Activated CD4-positive, alpha-beta T cell treated with anti-CD3 and anti-CD28 coated beads for 36 hours (primary cell): ENCODE measurements at places on chromosomes 16 and 17. TPM values are rescaled to one million over a fixed set of nuclear protein-coding genes. Genes with fewer than 3 reads are reported as not detected.

DNA sequence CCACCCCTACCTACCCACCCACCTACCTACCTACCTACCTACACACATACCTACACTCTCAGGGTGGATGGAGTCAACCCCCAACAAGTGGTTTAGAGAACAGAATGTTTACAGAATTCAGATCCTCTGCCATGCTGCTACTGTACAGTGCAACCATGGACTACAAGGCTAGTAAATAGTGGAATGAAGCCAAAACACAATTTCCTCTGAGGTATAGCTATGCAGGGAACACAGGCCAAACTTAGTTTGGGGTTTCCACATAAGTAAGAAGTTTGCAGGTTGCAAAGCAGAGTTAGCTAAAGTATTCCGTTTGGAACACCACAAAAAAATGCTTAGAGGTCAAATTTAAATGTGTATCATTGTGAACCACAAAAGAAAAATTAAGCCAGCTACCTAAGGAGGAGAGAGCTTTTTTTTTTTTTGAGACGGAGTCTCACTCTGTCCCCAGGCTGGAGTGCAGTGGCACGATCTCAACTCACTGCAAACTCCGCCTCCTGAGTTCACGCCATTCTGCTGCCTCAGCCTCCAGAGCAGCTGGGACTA, 2.7 kb upstream of the AP1G1 start:
- no peak overlapping the region for H3K4me3 ChIP-seq
- H3K36me3 ChIP-seq = peaks cover 8% of the 10 kb centered on the region
- peaks cover 41% of the 10 kb centered on the region for H3K4me1 ChIP-seq
- H3K27ac ChIP-seq = peak overlapping the region; percentile 65

GRCh38 chr17:38861399-38861843, 7.9 kb upstream of the RPL23 start:
- peak; percentile 63 for DNase-seq
- H3K4me1 ChIP-seq = no peaks in the 10 kb centered on the region
- no peak overlapping the region for H3K4me3 ChIP-seq

DNA sequence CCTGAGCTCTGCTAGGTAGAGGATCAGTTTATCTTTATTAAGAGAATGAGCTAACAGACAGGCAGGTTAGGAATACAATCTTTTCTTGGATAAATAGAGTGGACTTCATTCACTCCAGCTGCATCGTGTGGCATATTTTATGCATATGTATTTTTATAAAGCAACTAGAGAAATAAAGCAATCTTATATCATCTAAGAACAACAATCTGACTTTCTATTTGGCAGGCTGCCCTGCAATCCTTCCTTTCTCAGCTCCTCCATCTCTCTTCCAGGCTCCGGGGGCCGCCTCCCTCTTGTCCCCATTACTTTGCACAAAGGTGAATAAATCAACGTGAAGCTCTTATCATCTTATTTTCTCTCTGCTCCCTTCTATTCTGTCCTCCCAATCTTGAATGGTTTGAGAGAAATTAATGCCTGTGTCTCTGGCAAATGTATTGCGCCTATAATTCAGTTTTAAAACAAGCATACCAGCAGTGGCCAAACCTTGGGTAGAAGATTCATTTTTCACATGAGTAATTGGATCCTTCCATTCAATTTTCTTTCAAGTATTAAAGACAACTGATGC, 64.5 kb downstream of the HS3ST3A1 start:
- no peak overlapping the region for H3K4me3 ChIP-seq
- H3K4me1 ChIP-seq = no peaks in the 10 kb centered on the region
- H3K36me3 ChIP-seq = no peaks in the 10 kb centered on the region
- DNase-seq = no peak

GRCh38 chr16:81164958-81165357, 68.8 kb upstream of the GCSH start:
- no peak overlapping the region for H3K27ac ChIP-seq
- H3K4me1 ChIP-seq = no peaks in the 10 kb centered on the region
- no peak overlapping the region for H3K4me3 ChIP-seq

DNA sequence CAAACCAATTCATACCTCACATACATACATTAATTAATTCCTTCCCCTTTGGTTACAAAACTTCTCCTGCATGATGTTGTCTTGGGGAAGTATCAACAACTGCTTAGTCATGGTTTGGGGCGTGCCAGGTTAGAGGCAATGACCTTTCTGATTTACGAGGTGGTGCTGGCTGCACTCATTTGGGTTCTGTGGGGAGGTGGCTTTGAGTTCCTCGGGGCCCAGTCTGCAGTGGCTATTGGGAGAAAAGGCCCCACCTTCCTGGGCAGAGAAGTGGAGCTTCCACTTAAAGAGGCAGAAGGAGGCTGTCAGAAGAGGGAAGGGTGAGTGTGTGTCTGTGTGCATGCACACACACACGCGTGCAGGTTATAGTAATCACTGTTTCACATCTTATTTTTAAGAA, 10.2 kb upstream of the ETV4 start:
- DNase-seq = peak; percentile 44
- H3K4me3 ChIP-seq = no peak overlapping the region
- no peaks in the 10 kb centered on the region for H3K36me3 ChIP-seq
- peak overlapping the region; percentile 23 for H3K27ac ChIP-seq

DNA sequence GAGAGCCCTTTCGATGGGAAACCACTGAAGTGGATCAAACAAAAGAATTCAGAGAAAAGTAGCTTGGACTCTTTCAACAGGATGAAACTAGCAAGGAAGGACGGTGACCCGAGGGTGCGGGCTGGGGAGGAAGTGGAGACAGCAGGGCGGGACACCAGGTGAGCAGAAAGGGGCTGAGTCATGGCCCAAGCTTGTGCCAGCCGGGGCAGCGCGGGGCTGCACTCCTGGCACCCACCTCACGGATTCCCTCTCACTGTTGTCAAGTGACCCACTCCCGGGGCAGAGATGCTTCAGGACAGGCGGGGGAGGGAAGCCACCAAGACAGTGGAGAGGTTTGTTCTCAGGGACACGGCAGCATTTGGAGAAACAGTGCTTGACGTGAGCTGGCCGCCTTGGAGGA, 10.7 kb upstream of the RNF222 start:
- H3K36me3 ChIP-seq = no peaks in the 10 kb centered on the region
- H3K4me1 ChIP-seq = peaks cover 13% of the 10 kb centered on the region
- no peak overlapping the region for H3K4me3 ChIP-seq
- peaks cover 5% of the 10 kb centered on the region for H3K27me3 ChIP-seq

GRCh38 chr17:68310152-68310551, 18.9 kb downstream of the ARSG start:
- no peaks in the 10 kb centered on the region for H3K27me3 ChIP-seq
- no peak overlapping the region for H3K4me3 ChIP-seq
- DNase-seq = peak; percentile 73
- no peak overlapping the region for H3K27ac ChIP-seq

GRCh38 chr17:61795546-61795945, 67.8 kb downstream of the BRIP1 start:
- H3K27ac ChIP-seq = no peak overlapping the region
- H3K4me1 ChIP-seq = no peaks in the 10 kb centered on the region
- no peak overlapping the region for H3K4me3 ChIP-seq
- H3K27me3 ChIP-seq = no peaks in the 10 kb centered on the region
- no peak for DNase-seq

DNA sequence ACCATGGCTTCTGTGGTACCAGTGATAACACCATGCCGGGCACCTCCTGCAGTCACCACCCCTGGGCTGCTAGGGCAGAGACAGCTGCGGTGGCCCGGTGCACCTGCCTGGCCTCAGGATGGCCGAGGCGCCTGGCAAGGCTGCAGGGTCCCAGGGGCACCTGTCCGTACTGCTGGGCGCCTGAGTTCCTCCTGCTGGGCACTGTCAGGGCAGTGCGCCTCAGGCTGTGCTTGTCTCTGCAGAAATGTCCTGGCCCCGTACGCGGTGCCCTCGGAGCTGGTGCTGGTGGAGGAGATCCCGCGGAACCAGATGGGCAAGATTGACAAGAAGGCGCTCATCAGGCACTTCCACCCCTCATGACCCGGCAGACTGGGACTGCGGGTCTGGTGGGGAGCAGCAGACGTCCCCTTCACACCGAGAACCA, 17.7 kb upstream of the CDH15 start:
- peaks cover 27% of the 10 kb centered on the region for H3K36me3 ChIP-seq
- DNase-seq = no peak
- no peak overlapping the region for H3K27ac ChIP-seq
- no peaks in the 10 kb centered on the region for H3K27me3 ChIP-seq
- no peak overlapping the region for H3K4me3 ChIP-seq
- no peaks in the 10 kb centered on the region for H3K4me1 ChIP-seq

DNA sequence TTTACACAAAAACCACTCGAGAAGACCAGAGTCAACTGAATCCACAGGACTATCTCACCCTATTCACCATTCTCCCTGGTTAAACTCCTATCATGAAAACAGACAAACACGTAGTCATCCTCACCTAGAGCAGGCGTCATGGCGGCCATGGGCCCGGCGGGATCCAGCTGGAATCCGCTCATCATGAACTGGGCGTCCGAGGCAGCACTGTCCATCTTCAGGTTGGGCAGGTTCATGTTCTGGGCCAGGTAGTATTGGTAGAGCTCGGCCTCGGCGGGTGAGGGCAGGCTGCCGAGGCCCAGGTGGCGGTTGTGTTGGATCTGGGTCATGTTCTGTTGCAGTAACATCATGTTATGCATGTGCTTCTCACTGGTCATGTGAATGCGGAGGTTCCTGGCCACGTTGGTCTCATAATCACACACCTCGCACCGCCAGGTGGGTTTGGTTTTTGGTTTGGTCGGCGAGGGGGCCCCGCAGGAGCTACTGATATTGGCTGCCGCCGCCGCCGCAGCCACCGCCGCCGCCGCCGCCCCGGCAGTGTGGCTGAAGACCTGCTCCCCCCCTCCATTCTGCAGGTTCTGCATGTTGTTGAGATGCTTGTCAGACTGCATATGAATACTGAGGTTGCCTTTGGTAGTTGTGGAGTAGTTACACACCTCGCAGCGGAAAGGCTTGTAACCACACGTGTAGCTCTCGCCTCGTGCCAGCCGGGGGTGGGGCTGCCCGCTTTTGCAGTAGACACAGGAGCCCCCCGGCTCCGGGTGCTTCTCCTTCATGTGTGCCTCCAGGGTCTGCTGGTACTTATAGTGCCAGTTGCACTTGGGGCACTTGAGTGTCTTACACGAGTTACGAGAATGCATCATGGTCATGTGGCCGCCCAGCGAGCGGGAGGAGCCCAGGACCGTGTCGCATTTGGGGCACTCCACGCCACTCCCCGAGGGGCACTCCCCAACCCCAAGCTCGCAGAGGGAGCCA, 90.3 kb downstream of the ZFHX3 start:
- H3K27ac ChIP-seq = no peak overlapping the region
- no peaks in the 10 kb centered on the region for H3K27me3 ChIP-seq
- no peak for DNase-seq
- no peaks in the 10 kb centered on the region for H3K4me1 ChIP-seq
- H3K36me3 ChIP-seq = no peaks in the 10 kb centered on the region
- no peak overlapping the region for H3K4me3 ChIP-seq

- H3K27ac ChIP-seq = no peak overlapping the region
- H3K4me1 ChIP-seq = no peaks in the 10 kb centered on the region
- H3K36me3 ChIP-seq = no peaks in the 10 kb centered on the region
- no peak overlapping the region for H3K4me3 ChIP-seq
Observed at GRCh38 chr16:63938661-63939060, 1183.2 kb downstream of the CDH11 start.

- no peaks in the 10 kb centered on the region for H3K4me1 ChIP-seq
- no peak for DNase-seq
- H3K27me3 ChIP-seq = peaks cover 2% of the 10 kb centered on the region
- H3K4me3 ChIP-seq = no peak overlapping the region
Observed at GRCh38 chr17:70355185-70355584, 185.9 kb downstream of the KCNJ2 start.

The HS3ST3B1 gene
- 5.0 TPM for total RNA-seq

The SRCIN1 gene
- total RNA-seq = 0.73 TPM

The TEKT3 gene
- total RNA-seq = not detected

The CDK5R1 gene
- total RNA-seq = 15.4 TPM

The ZFHX3 gene
- total RNA-seq = 0.27 TPM

The CCL8 gene
- total RNA-seq = not detected
